ENCODE measurements at places on chromosomes 1 and 21.
A peak's percentile ranks its signal among the peaks of the same experiment; 100 is the strongest.

DNA sequence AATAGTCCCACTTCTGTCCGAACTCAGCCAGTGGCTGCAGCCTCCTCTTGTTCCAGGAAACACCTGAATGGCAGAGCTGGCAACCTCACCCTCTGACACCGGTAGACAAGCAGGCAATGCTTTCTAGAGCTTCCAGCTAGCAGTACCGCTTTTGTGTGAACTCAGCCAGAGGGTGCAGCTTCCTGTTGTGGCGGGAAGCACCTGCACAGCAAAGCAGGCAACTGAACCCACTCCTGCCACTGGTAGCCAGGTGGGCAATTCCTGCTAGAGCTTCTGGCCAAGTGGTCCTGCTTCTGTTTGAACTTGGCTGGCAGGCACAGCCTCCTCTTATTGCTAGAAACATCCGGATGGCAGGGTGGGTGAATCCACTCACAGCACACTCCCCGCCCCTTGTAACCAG, 40.1 kb upstream of the TMPRSS15 start:
- no peak for DNase-seq

GRCh38 chr21:42413500-42413899, 9.8 kb downstream of the UBASH3A start:
- no peak for DNase-seq

- no peak for DNase-seq
These were observed 104.1 kb downstream of the NR5A2 start for GRCh38 chr1:200131551-200132125.

GRCh38 chr1:235460770-235461169, 43.5 kb downstream of the B3GALNT2 start:
- no peak for DNase-seq

DNA sequence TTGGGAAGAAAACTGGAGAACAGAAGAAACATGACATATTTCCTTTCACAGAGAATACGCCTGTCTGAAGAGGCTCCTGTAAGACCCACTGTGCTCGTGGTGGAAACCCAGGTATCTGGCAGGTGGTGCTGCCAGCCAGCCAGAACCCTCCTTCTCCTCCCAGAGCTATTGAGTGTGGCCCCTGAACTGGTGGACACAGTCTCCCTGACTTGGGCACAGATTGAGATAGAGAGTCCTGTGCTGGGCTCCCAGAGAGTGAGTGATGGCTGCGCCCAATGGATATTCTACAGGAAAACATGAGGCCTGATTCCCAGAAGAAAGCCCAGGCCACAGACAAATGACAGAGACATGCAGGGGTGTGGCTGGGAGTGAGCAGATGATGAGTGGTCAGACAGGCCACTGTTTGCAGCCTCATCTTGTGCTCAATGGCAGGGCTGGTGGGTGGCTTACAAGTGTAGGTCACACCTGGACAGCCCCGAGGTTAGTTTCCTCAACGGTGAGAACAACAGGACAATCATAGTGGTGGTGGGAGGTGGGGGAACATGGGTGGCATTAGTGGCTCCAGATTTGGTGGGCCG, 127.9 kb downstream of the PTPRU start:
- no peak for DNase-seq

DNA sequence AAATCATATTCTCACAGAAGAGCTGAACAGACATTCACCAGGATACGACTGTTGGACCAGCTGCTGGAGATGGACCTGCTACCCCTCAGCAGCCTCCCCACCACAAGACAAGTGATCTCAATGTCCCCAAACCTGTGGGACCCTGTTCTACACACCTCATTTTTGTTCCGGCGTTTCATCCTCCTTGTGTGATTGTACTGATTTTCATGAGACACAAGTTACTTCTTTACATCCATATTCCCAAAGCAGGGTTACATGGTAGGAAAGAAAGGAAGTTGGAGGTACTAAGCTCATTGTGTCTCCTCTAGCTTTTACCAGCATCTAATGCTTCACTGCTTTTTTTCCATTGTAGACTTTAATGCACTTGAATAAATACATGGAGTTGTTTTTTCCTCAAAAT, 8.7 kb downstream of the ADAMTS1 start:
- DNase-seq: no peak

DNA sequence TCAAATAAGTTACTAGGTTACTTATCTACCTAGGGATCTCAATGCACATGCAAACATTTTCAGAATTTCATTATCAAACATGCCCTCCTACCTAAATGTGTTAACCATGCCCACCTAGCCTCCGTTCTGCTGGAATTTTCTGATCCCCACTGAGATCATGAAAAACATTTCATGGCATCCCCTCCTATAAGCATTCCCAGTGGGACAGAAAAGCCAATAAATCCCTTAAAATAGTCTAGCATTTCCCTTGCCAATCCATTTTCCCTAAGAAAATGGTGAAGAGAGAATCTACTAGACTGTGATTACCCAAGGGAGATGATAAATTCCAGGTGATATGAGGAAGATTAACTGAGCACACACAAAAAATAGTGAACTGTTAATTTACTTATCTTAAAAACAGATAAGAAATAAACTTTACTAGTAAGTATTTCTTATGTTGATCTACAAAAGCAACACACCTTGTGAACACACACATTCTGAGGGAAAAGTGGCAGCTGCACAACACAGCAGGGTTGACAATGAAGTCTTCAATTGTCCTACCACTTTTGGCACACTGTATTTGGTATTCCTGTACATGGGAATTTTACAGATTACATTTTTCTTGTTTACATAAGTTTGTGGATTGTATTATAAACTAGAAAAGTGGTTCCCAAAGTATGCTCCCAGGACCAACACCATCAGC, 49.6 kb downstream of the ARID4B start:
- no peak for DNase-seq

DNA sequence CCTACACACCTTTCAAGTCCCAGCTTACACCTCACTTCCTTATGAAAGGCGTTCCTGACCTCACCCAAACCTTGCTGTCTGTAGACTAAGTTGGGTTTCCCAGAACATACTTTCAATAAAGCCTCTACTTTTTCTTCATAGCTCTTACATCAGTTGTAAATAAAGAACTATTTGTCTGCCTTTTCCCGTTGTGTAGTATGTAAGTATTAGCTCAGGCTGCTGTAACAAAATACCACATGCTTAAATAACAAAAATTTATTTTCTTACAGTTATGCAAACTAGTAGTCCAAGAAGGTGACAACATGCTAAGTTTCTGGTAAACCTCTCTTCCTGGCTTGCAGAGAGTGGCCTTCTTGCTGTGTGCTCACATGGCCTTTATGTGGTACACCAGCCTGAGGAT, 86.7 kb downstream of the MAST2 start:
- no peak for DNase-seq

- no peak for DNase-seq
These were observed 61.5 kb downstream of the SLC37A1 start for GRCh38 chr21:42575111-42575510.

DNA sequence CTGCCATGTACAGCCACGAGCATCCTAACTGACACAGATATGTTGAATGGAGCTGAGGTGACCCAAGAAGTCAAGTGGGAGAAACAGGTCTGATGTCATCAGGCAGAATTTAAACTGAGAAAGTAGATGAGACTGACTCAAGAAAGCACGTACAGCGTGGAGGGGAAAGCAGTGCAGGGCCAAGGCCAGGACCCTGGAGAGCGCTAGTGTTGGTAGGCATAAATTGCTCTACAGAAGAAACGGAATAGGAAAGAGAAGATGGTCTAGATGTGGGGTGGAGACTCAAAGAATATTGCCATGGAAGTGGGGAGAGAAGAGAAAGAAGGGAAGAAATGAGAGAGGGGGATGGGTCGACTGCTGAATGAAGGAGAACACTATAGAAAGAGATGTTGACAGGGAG, 45.3 kb upstream of the GJB5 start:
- DNase-seq: no peak

DNA sequence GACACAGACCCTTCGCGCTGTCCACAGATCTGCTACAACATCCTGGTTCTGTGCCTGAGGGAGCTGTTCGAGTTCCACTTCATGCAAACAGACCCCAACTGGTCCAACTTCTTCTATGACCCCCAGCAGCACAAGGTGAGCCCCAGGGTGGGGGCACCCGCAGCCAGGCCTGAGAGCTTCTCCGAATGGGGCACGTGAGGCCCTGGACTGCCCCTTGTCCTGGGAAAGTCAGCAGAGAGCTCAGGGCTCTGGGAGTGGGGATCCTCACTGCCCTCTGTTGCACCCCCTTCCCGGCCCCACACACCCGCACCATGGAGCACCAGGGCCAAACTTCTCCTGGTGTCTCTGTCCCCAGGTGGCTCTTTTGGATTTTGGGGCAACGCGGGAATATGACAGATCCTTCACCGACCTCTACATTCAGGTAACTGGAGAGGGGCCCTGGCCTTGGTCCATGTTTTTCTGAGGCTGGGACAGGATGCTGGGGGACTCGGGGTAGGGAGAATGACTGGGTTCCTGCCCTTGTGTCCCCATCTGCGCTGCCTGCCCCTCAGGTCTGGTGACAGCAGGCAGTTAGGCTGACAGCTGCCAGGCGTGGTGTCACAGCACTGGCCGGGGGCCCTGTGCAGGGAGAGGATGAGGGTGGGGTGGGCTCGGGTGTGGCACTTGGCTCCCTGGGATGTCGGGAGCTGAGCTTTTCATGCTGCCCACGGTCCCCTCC, 44.6 kb downstream of the COQ8A start:
- DNase-seq: no peak

GRCh38 chr1:105122041-105122440, 1372.3 kb downstream of the AMY1C start:
- no peak for DNase-seq

- DNase-seq: no peak
These were observed 6.9 kb upstream of the DNAH14 start for GRCh38 chr1:224922404-224923164.

DNA sequence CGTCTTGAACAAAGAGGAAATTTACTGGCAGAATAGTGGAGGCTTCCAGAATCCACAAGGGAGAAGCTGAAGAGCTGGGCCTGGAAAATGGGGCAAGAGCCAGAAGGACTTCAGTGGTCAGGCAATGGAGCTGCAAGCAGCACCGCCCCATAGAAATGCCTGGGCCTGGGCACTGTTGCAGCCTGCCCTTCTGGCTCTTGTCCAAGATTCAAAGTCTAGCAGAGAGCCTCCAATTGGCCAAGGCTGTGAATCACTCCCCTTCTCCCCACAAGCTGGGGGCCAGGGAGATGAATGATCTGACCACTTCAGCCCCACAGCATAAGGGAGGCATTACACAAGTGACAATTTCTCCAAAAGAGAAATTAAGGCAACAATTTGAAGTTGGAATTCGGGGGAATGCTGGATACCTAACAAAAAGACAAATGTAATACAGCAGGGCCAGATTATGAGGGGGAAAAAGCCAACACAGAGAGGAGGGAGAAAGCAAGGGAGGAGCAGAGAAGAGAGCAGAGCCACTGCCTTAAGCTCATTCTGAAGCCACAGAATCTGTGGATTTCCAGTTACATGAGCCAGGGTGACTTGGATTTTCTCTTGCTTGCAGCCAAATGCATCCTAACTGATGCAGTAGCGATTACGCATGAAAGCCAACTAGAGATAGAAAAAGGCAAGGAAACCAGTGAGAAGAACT, 80.3 kb downstream of the LRIG2 start:
- no peak for DNase-seq

GRCh38 chr1:41851589-41851988, 67.1 kb downstream of the HIVEP3 start:
- DNase-seq: peak; percentile 64

GRCh38 chr1:224747578-224747977, 131.5 kb downstream of the CNIH3 start:
- no peak for DNase-seq

DNA sequence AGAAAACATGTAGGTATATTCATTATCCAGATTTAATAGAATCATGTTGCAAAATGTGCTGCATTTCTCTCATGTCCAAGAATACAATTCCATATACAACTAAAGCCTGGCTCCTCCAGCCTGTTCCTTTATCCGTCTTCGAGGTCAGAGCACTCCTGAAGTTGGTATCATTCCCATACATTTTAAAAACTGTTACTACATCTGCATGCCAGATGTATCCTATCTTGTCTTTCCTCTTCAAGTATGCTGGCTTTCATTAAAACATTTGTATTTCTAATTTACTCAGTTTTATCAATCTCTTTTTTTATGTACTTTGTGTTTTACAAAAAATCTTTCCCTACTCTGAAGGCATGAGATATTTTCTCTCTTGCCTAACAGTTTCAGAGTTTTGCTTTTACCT, 536.6 kb upstream of the USP24 start:
- no peak for DNase-seq

DNA sequence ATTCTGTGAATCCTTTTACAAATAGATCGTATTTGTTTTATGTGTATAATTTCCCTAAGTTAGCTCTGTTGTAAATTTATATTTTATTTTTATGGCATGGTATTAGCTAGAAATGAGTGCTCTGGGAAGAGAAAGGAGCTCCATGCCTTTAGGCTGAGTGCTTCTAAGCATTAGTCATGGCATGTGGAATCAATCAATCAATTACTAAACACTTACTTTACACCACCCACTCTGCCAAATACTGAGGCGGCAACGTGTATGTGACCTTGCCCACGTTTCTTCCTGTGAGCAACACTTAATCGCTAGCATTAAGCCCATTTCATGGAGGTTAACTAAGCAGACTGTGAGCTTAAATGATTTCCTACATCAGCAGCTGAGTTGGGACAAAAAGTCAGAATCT, 7.2 kb upstream of the BECN2 start:
- DNase-seq: no peak

GRCh38 chr1:232978091-232978634, 27.8 kb downstream of the NTPCR start:
- no peak for DNase-seq

- DNase-seq: no peak
These were observed 181.2 kb upstream of the SNX7 start for GRCh38 chr1:98480271-98480670.

GRCh38 chr1:217106231-217106901, 383.1 kb upstream of the ESRRG start:
- DNase-seq: no peak

- no peak for DNase-seq
These were observed 37.3 kb upstream of the SIPA1L2 start for GRCh38 chr1:232667094-232667777.

DNA sequence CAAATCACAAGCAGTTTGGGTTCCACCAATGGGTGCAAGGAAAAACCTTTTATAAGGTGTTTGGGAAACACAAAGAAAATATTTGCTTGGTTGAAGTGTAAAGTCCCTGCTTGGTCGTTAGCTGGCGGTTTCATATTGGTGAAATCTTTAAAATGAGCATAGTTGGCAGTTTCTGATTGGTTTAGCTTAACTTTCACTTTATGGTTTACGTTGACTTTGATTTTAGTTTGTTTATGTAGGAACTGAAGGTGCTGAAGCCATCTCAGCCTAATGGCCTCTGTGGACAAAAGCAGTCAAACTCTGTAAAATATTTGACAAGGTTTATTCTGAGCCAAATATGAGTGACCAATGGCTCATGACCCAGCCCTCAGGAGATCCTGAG, 76.6 kb upstream of the PPM1J start:
- no peak for DNase-seq

GRCh38 chr1:53783056-53783455, 44.1 kb upstream of the GLIS1 start:
- DNase-seq: no peak

DNA sequence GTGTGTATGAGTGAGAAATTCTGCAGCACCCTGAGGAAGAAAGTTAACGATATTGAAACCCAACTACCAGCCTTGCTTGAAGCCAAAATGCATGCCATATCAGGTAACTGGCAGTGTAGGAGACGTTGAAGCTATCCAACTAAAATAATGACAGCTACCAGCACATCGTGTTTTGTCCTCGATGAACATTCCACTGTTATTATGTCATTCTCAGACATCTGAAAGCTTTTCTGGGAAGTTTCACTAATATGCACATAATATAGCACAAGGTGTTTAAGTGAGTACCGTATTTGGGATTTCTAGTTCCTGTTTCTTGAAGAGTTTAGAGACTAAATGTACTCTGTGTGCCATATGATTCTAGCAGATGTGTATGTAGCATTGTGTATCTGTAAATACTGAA, 173.5 kb downstream of the DISC1 start:
- no peak for DNase-seq

GRCh38 chr1:63874278-63874880, 100.6 kb downstream of the ROR1 start:
- DNase-seq: no peak

All from pulmonary artery endothelial cell (primary cell).